ENCODE measurements at places on chromosomes 5 and 9.

GRCh38 chr5:63727583-63727982, 234.7 kb downstream of the HTR1A start:
- no peak for DNase-seq

- DNase-seq = no peak
Observed at GRCh38 chr9:134235366-134235765, 71.0 kb upstream of the RNU6ATAC start.

DNA sequence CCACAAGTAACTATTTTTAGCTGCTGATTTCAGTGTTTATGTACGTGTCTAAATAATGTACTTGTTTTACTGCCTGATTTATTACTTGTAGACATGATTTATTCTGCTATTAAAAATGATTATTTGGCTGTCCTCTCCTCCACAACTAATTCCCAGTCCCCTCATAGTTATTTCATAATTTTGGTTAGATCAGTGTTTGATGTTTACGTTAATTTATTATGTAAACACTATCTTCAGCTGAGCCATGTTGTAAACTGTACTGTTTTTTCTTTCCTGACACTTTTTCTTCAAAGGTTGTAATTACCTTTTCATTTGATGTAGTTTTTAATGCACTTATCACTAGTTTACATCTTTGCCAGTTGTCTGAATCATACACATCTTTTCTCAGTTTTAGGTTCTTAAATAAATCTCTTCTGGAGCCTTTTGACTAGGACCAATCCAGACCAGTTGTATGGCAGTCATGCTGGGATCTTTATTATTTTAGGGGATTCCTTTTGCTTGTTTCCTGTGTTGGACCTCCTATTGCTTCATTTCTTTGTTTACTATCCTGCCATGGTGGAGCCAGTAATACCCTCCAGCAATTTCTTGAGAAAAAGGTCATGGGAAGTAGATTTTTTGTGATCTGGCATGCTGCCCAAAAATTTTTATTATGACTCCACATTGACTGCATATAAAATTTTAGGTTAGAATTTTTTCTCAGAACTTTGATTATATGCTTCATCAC, 16.1 kb downstream of the AP3S1 start:
- no peak for DNase-seq

- DNase-seq = no peak
Observed at GRCh38 chr9:84897362-84898094, 228.0 kb downstream of the NTRK2 start.

GRCh38 chr9:24846248-24846912, 300.7 kb upstream of the IZUMO3 start:
- no peak for DNase-seq

DNA sequence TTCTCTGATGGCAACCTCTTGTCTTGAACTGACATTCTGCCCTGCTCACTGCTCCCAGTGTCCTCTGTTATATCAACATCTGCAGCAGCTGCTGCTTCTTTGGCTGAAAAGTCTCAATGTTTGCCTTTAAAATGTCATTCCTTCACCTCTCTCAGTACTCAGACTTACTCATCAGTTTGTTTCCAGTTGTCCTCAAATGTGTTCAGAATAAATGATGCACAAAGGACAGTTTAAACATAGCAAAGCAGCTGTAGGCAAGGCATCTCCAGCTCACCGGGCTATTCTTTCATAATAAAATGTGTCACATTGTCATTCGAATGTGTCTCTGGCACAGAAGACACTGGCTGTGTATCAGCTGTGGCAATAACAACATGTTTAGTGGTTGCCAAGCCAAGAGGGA, 590.9 kb upstream of the ZNF608 start:
- DNase-seq = no peak

DNA sequence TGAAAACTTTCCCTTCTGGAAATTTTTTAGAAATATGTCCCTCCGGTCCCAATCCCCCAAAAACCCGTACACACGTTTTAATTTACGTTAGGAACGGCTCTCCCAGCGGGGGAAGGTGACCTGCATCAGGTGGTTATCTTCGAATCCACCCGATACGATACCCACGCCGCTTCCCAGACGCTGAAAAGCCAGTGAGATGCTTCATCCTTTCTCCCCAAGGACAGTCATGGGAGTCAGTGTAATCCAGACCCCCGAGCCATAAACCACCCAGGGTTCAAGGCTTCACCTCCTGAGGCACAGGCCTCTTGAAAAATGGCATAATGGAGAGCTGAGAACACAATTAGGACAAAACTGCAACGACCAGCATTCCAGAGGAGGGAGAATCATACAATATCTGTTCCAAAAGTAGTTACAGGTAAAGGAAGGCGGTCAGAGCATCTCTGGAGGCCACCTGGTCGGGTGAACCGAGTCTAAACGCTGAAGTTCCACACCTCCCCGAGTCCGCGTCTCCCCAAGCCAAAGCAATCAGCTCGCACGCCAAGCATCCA, 857 bp downstream of the FAM169A start:
- DNase-seq = no peak

DNA sequence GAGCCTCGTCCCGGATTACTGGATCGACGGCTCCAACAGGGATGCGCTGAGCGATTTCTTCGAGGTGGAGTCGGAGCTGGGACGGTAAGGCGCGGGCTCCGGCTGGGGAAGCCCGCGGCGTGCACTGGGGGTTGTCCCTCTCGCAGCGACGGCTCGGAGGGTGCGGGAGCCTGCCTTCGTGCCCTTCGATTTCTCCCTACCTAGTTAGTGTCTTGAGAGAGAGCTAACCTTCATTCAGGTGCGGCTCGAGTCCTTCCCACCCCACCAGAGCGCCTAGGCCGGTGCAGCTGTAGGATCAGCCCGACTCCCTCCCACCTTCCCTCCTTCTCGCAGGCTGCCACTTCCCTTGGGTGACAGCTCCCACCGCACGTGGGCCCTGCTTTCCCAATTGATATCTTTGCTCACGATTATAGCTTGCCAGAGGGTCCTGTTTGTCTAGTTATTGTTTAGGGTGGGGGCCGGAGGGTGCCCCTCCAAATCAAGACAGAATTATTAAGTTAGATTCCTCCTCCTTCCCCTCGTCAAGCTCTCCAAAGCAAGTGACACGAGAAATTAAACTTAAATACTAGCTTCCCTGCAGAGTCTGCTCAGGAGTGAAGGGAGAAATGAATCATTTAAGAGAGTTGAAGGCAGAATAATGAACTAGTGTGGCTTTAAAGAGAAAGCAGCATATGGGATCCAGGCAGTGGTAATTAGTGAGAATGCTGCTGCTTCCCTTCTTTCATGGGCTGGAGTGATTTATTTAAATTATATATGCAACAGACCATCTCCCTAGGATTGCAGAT, 569 bp downstream of the CAMK4 start:
- DNase-seq = no peak

GRCh38 chr5:54996466-54996865, 11.1 kb upstream of the ESM1 start:
- DNase-seq = no peak

DNA sequence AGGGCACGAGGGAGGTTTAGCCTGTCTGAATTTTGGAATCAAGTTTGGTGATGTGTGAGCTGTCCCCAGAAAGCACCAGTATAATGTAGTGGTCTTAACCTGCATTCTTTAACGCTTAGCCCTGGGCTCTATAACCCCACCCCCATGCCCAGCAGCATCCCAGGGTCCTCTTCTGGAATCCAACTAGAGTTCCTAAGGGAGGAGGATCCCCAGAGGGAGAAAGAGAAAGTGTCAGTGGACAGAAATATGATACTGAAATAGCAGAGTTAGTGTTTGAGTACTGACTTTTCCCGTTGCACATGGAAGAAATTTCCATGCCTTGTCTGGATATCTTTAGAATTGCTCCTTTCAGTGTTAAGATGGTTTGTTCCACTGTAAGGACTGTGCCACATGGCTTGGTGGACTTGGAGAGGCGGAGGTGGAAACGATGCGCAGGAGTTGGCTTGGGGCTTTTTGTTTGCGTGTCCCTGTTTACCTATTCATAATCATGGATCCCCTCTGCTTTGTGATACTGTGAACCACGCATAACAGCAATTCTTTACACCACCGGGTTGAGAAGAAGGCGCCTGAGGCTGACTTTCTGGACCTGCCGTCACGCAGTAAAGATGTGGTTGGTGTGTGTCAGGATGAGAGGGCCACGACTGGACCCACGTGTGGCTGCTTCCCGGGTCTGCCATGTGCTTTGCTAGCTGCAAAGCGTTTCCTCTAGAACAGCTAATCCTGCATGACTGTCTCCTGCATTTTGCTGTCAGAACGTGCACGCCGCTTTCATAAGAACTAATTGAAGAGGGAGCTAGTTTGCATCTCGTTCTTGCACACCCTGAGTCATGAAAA, 142.3 kb downstream of the SMARCA2 start:
- DNase-seq = peak; percentile 23

GRCh38 chr5:157915638-157916037, 56.7 kb upstream of the CLINT1 start:
- no peak for DNase-seq

GRCh38 chr5:91486638-91487037, 103.5 kb upstream of the ARRDC3 start:
- no peak for DNase-seq

DNA sequence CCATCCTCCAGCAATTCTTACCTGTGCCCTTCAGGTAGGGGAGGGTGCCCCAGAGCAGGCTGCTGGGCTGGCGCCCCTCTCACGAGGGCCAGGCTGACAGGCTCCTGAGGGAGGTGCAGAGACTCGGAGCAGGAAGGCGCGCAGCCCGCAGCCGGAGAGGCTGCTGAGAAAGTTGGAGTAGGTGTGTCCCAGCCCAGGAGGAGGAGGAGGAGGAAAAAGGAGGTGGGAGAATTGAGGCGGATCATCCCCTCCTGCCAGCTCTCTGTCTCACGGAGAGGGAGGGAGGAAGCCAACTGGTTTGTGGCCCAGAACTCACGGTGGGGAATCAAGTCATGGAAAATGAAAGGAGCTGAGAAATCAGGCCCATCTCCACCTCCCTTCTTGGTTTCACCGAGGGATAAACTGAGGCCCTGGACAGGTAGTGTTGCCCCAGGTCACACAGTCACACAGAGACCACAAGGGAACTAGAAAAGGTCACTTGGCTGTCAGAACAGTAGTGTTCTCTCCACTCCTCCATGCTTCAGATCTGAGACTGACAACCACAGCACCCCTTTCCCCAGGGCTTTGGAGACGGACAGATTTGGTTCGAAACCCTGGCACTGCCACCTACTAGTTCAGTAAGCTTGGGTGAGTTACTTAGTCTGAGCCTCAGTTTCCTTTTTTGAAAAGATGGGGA, at the start of gene FAT2:
FAT2 (minus strand) TSS at position 188 of the 676 bp plus-strand sequence. CDS start 22,400 bp downstream, outside the sequence.
- no peak for DNase-seq

GRCh38 chr5:132257131-132258101, at the start of gene PDLIM4:
Gene PDLIM4, plus strand, starts transcription at chr5:132257696. Its CDS starts 39 bp downstream, at chr5:132257735.
- DNase-seq = no peak

DNA sequence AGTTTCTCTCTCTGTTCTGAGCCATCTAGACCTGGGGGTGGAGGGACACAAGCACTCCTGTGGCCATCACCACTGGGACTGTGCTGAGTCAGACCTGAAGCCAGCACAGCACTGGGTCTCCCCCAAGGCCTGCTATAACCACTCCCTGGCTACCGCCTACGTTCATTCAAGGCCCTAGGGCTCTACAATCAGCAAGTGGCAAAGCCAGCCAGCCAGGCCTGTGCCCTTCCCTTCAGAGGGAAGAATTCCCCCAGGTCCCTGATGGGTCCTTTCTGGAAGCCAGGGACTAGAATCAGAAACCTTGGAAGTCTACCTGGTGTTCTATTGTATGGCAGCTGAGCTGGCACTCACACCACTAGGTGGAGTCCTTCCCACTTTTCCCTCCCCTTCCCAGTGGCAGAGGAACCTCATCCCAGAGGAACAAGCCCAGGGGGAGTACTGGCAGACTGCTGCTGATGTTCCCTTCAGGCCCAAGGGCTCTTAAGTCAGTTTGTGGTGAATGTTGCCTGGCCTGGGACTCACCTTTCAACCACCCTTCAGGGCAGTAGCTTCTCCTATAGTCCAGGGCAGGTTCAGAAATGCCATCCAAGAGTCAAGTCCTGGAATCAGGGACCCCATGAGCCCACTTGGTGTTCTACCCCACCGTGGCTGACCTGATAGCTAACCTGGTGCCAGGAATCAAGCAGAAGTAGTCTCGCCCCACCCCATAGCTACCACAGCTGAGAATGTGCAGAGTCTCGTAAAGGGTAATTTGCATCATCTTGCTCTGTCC, 20.0 kb downstream of the JMY start:
- no peak for DNase-seq

- no peak for DNase-seq
Observed at GRCh38 chr5:37554938-37555337, 175.8 kb downstream of the WDR70 start.

DNA sequence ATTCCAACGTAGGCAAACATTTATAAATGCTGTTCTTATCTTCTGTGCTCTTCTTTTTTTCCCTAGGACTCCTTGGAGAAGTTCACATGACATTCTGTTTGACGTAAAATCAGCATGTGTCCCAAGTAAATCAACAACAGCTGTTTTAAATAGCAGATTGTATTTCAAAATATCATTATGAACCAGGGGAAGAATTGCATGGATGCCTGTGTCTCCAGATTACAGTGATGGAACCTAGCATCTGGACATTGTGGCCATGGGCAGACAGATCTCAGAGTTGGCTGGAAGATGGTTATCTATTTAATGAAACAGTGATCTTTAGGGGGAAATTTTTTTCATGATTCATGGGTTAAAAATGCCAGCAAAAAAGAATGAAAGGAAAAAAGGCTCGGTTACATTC, 222.0 kb downstream of the MAN2A1 start:
- DNase-seq = no peak

DNA sequence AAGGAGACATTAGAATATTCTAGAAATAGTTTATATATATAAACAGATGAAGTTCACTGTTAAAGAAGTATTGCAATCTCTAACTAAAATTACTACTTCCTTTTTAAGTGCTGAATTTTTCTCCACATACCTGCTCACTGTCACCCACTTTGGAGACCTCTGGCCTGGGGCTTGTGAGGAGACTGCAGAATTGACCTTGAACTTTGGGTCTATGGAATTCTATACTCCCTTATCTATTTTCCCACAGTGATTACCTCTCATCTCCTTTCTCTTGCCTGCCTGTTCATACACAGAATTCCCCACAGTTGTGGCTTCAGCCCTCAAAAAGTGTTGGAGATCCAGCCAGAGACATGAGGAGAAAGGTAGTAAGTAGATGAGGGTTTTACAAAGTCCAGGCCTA, 45.4 kb downstream of the LARP1 start:
- no peak for DNase-seq

DNA sequence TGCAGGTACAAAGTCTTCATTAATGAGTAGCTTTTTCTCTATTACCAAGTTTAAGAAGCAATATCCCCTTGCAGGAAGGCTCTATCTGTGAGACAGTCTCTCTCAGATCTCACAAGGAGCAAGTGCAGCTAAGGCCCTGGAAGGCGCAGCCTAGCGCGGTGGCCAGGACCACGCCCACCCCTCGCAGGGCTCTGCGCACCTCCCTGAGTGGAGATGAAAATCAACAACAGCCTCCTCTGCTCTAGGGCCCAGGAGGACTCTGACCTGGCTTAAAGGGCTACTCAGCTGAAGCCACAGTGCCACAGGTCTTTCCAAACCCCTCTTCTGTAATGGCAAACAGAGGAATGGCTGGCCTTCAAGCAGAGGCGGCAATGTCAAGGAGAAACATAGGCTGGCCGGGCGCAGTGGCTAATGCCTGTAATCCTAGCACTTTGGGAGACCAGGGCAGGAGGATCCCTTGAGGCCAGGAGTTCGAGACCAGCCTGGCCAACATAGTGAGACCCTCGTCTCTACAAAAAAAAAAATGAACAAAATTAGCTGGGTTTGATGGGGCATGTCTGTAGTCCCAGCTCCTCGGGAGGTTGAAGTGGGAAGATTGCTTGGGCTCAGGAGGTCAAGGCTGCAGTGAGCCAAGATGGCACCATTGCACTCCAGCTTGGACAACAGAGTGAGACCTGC, 11.9 kb downstream of the SEC16A start:
- DNase-seq = no peak
